Activated T-cell treated with anti-CD3 and anti-CD28 coated beads, Interleukin-2, amount 50 U/mL, for 24 hours (primary cell): ENCODE measurements at places on chromosomes 11 and 22.

- DNase-seq, result no peak
Measured at GRCh38 chr11:116657842-116658825, 114.7 kb downstream of the BUD13 start.

GRCh38 chr11:16357775-16358174, 1.4 kb upstream of the SOX6 start:
- no peak for DNase-seq

GRCh38 chr11:61120706-61121191, 18.5 kb downstream of the CD5 start:
- no peak for DNase-seq

- no peak for DNase-seq
Measured at GRCh38 chr22:17888439-17888838, 114.2 kb upstream of the BID start.

- no peak for DNase-seq
Measured at GRCh38 chr11:36702330-36703054, 104.5 kb upstream of the RAG2 start.

GRCh38 chr11:125401746-125402145, 94.3 kb downstream of the FEZ1 start:
- DNase-seq, result no peak

DNA sequence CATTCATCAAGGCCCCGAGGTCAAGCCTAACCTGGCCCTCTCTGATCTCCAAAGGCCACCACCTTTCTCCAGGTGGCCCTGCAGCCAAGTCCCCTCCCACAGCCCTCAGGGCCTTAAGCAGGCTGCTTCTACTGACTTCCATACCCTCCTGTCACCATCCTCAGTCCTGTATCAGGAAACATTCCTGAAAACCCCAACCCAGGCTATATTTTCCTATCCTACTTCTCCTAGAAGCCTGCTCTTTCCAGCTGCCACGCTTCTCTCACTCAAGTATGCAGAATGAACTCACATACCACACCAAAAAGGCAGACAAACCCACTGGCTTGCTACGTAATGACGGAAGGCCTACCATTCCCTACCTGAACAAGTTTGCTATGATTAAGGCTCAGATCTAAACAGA, 23.6 kb downstream of the MORC2 start:
- DNase-seq, result no peak
